Stimulated activated CD4-positive, alpha-beta T cell treated with anti-CD3 and anti-CD28 coated beads, Interleukin-1b, Interleukin-23, amount 100 ng/mL, for 1 hour (primary cell): ENCODE measurements at places on chromosomes 1 and 21.

GRCh38 chr1:201171063-201172036 is 17.1 kb upstream of the TMEM9 start:
- no peak for DNase-seq

- DNase-seq: no peak
Observed at GRCh38 chr1:223815020-223815853, 30.5 kb downstream of the TP53BP2 start.

DNA sequence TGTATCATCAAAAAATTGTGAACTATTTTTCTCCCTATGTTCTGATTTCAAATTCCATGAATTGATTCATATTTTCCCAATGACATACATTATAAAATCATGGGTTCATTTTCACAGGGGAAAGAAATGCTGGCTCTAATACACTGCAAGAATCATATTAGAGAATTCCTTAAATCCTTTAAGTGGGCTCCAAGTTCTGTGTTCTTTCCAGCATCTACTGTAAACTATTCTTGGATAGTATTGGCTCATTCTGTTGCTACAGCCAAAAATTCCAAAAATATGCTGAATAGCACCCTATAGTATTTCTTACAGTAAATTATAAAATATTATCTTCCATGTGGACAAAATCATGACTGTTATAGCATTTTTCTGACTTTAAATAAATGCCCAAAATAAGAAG is 19.0 kb upstream of the C1orf105 start:
- no peak for DNase-seq

GRCh38 chr1:51850420-51851223 is 27.9 kb downstream of the NRDC start:
- no peak for DNase-seq

DNA sequence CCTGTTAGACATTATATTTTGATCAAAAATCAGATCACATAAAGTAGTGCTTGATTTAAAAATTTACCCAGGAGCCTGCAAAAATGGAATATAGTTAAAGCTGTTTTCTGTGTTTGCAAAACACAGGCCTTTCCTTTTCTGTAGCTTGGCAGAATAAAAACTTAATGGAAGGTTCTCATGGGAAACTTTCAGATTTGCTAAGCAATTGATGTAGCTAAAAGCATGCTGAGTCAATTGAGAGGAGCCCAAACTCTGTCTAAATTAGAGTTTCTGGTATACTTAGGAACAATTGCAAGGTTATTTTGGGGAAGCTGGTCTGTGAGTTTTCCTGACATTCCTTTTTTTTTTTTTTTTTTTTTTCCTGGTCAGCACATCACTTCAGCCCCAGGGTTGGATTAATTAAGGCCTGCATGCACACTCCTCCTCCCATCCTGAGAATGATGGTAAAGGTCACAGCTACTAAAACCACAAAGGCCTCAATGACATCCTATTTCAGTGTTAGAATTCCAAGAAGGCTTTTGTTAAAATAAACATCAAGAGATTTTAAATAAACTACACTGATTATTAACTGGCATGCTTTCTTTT is 608.7 kb downstream of the PLPP3 start:
- no peak for DNase-seq
